ENCODE measurements at places on chromosomes 2 and 18. TPM values are rescaled to one million over a fixed set of nuclear protein-coding genes. Genes with fewer than 3 reads are reported as not detected.

DHX57 gene
- total RNA-seq = 20.9 TPM

REEP1 gene
- 0.98 TPM for total RNA-seq

TMEM178A gene
- not detected for total RNA-seq

LIPT1 gene
- 4.4 TPM for total RNA-seq

PAX8 gene
- 1.3 TPM for total RNA-seq

EVA1A gene
- 41.2 TPM for total RNA-seq

KIAA2012 gene
- not detected for total RNA-seq

SLC23A3 gene
- total RNA-seq = 2.6 TPM

SERPINB10 gene
- not detected for total RNA-seq

SERPINB2 gene
- 0.65 TPM for total RNA-seq

KCNJ3 gene
- not detected for total RNA-seq

POLR1B gene
- total RNA-seq = 21.2 TPM

SMARCAL1 gene
- total RNA-seq = 17.0 TPM

CFAP221 gene
- total RNA-seq = not detected

PARD3B gene
- total RNA-seq = 18.1 TPM

UNC50 gene
- total RNA-seq = 25.8 TPM

CFC1 gene
- total RNA-seq = not detected

GPAT2 gene
- total RNA-seq = 18.3 TPM

TWIST2 gene
- total RNA-seq = 1.8 TPM

CNRIP1 gene
- total RNA-seq = 46.4 TPM

SIX2 gene
- total RNA-seq = under 0.01 TPM

CTNNA2 gene
- total RNA-seq = not detected

FHOD3 gene
- under 0.01 TPM for total RNA-seq

KIF1A gene
- total RNA-seq = not detected

GATA6 gene
- 8.3 TPM for total RNA-seq

CYP27C1 gene
- total RNA-seq = not detected

HAAO gene
- not detected for total RNA-seq

EFEMP1 gene
- 6,170 TPM for total RNA-seq

PAIP2B gene
- 0.33 TPM for total RNA-seq

SPHKAP gene
- total RNA-seq = not detected

Measured in vein endothelial cell (primary cell).